Stimulated activated CD8-positive, alpha-beta memory T cell treated with anti-CD3 and anti-CD28 coated beads, Interleukin-12 subunit alpha, Interleukin-12 subunit beta, amount 100 ng/mL, for 4 hours (primary cell): ENCODE measurements at places on chromosomes 1 and 21.

DNA sequence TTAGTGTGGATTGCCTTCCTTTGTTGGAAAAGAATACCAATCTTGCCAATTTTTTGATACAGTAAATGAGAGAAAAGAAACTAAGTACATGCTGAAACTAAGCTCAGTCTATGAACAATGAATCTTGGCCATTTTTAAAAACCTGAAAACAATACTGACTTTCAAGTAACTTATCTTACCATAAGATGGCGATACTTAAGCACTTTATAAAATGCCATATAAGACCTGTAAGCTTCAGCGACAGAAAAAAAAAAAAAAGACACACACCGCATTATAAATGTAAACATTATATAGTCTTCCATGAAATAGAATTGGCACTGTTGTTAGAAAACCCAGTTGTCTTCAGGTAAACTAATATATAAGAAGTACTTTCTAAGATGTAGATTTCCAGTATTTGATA is 3.0 kb downstream of the OLFM3 start:
- DNase-seq = no peak

- no peak for DNase-seq
Observed at GRCh38 chr1:93518516-93518915, 70.6 kb downstream of the FNBP1L start.

DNA sequence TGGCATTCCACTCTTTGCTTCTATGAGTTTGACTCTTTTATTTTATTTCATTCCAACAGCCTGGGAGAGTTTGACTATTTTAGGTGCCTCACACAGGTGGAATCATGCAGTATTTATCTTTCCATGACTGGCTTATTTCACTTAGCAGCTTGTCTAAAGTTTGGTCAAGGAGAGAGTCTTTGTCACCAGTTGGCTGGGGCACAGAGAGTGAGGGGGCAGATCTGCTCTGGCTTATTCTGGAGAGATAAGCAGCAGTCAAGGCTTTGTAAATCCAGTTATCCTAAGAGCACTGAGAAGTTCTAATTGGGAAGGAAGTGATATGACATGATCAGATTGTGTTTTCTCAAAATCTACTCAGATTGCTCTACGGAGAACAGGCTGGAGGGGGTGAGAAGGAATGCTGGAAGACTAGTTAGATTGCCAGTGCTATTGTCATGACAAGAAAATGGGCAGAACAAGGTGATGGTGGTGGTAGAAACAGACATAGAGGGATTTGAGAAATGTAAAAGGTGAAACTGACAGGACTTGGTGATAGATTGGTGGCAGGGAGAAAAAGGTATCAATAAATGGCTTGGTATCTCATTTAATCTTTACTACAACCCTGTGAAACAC is 12.1 kb upstream of the CTTNBP2NL start:
- no peak for DNase-seq

DNA sequence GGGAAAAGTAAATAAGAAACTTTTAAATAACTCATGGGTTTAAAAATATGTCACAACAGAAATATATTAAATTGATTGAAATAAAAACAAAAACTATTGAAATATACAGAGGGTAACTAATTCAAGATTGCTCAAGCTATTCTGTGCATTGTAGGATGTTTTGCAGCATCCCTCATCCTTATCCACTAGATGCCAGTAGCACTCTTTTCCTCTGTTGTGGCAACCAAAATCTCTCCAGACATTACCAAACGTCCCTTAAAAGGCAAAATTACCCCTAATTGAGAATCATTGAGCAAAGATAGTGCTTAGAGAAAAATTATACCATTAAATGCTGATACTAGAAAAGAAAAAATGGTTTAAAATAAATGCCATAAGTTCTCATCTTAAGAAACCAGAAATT is 682.6 kb downstream of the RWDD3 start:
- DNase-seq = no peak

DNA sequence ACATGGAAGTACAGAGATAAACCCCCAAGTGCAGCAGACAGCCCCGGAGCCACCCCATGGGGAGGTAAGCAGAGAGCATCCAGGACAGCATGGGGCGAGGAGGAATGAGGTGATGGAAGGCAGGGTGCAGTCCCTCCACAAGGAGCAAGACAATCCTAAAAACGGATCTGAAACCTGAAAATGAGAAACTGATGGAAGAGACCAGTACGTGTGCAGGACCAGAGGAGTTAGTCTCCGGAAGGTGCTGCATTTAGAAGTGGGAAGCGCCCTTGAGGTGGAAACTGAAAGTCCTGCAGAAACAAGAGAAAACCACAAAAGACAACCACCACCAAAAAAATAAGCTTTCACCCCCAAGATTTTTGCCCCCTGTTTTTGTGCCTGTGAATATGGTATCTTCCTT is 17.4 kb upstream of the DDOST start:
- no peak for DNase-seq
